ENCODE measurements at places on chromosomes 6 and 20.
A peak's percentile ranks its signal among the peaks of the same experiment; 100 is the strongest.

GRCh38 chr20:19889011-19889953, 127.9 kb upstream of the NAA20 start:
- DNase-seq = no peak

DNA sequence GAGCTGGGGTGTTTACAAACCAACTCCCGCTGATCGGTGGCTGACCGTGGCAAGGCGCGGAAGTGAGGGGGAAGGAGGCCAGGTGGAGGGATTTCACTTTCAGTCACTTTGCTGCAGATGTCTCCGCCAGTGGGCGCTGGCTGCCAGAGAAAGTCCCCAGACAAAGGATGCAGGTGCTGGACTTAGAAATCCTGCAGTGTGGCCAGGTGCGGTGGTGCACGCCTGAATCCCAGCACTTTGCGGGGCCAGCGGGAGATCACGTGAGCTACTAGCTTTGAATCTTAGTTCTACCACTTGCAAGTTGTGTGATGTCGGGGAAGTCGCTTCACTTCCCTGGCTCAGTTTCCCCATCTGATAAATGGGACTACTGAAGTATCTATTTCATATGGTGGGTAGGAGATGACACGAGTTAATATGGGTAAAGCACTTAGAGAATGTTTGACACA, 180.4 kb downstream of the ZNF217 start:
- DNase-seq = peak; percentile 21

DNA sequence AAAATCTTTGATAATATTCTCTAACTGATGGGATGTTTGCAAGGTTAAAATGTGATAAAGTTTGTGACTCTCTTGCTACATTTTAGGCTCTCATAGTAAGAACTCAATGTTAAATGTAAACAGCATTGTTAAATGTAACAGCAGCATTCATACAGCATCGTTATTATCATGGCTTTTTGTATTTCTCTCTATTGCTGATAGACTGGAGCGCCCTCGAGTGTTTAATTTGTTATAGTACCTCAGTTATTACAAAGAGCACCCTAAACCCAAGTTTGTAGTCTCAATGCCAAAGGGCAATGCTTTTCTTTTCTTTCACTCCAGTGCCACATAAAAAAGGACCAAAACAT, 14.9 kb upstream of the TTPAL start:
- DNase-seq = no peak

DNA sequence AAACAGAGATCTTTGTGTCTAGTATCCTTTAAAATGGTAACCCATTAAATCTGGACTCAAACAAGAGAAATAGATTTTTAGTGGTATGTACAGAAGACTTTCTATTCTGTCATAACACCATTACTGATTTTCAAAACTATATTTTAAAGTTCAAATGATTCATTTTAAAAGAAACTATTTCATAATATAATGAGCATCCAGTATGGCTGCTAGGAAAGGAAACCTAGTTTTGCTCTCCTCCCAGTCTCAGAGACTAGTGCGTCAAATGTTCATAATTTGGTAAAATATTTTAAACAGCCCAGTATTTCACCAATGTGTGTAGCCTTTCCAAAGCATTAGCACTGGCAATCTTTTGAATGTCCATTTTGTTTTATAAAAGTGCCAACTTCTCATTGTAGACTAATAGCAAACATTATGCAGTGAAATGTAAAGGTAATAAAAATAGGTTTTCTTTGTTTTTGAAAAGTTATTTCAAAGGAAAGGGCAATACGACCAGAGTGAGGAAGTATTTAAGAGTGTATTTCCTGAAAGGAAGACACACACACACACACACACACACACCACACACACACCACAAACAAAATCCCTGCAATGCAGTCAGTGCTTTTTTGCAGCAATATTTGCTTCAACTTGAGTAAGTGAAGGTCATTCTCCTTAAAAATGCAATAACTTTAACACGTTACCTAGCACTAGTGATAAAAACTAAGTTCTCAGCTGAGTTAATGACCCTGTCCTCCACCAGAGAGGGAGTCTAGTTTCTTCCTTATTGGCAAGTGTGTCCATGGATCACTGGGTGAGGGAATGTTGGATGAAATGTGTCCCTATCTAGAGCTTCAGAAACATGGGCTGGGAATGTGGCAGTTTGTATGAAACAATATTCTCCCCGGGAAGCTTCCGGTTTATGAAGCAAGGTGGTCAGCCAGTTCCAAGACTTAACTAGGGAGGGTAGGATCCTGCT, 4.6 kb downstream of the PPP1R3G start:
- no peak for DNase-seq

DNA sequence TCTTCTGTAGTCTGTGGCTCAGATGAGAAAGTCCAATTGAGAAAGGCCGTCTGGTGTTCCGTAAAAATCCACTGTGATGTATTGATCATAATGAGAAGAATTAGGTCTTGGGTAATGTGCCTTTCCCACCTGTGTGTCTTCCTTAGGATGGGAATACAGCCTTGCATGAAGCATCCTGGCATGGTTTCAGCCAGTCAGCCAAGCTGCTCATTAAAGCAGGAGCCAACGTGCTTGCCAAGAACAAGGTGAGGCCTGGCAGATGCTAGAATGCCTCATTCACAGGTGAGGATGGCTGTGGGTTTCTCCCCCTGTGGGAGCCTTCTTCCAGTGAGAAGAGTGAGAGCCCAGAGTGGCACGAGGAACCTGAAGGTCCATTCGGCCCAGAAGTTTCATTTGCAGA, 32.7 kb downstream of the LYRM2 start:
- no peak for DNase-seq

DNA sequence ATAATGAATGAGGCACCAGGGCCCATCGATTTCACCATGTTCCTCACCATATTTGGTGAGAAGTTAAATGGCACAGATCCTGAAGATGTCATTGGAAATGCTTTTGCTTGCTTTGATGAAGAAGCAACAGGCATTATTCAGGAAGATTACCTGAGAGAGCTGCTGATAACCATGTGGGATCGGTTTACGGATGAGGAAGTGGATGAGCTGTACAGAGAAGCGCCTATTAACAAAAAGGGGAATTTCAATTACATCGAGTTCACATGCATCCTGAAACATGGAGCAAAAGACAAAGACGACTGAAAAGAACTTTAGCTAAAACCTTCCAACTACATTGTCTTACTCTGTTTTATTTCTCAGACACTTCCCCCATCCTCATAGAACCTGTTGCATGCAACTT, 21.6 kb upstream of the ZBTB22 start:
- DNase-seq = no peak

- no peak for DNase-seq
Measured at GRCh38 chr6:25971187-25971821, 8.7 kb downstream of the TRIM38 start.

- DNase-seq = no peak
Measured at GRCh38 chr20:10449270-10449669, 14.2 kb downstream of the SLX4IP start.

DNA sequence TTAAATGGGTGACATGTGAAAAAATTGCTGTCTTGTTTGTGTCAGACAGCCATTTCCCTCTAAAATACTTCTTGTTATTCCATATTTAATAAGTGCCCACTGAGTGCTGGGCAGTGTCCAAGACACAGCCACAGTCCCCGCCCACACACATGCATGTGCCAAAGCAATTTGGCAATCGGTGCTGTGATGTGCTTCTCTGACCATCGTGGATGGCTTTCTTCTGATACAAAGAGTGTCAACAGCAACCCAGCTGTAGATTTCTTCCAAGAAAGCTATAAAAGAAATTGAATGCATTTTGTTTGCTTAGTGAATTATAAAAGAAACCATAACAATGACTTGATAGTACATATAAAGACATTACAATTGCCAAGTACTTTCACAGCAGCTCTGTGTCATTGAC, 140.5 kb upstream of the ATXN1 start:
- DNase-seq = no peak

- DNase-seq = no peak
Measured at GRCh38 chr6:118953391-118953790, 18.4 kb upstream of the MCM9 start.

DNA sequence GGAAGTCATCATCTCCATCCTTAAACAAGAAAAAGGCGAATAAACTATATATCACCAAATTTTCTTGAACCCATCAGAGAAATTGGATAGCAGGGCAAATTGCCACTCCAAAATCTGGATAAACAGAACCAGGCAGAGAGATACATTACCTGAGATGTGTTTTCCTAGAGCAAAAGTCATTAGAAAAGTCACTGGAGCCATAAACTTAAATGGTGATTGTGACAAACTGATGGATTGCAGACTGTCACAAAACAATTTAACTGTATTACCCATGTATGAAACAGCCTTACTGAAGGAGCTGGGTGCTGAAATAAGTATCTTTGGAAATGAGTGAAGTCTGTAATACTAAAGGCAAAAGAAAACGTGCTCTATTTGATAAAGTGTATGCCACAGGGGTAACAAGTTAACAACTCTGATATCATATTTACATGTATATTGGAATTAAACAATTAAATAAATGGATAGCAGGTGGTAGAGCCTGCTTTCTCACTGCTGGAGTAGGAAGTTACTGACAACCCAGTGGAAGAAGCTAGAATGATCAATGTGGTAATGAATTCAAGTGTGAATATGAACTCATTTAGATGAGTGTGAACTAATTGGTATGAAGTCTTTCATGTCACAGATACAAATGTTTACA, 186.9 kb downstream of the LMBRD1 start:
- DNase-seq = no peak

GRCh38 chr20:36997121-36997520, 45.6 kb upstream of the SAMHD1 start:
- no peak for DNase-seq

DNA sequence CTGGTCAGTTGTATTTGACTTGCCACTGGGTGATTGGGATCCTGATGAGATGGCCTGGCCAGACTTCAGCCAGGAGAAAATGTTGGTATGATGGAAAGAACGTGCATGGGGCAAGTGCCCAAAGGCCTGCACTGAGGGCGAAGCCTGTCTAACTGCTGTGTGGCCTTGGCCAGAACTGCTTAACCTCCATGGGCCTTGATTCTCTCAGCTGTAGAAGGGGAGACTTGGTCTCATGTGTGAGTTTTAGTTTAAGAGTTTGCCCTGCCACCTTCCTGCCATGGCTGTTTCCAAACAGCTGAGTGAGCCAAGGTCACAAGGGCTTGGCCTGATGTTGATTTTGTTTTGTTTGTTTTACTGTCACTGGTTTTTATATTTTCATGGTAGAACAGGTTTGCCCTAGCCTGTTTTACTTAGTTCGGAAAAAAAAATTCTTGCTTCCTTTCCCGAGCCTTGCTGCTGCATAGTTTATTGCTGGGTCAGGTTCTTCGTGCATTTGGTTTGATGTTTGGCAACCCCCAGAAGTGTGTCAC, 35.3 kb downstream of the DSTN start:
- no peak for DNase-seq

- no peak for DNase-seq
Measured at GRCh38 chr20:60558486-60558885, 600.3 kb downstream of the CDH26 start.

DNA sequence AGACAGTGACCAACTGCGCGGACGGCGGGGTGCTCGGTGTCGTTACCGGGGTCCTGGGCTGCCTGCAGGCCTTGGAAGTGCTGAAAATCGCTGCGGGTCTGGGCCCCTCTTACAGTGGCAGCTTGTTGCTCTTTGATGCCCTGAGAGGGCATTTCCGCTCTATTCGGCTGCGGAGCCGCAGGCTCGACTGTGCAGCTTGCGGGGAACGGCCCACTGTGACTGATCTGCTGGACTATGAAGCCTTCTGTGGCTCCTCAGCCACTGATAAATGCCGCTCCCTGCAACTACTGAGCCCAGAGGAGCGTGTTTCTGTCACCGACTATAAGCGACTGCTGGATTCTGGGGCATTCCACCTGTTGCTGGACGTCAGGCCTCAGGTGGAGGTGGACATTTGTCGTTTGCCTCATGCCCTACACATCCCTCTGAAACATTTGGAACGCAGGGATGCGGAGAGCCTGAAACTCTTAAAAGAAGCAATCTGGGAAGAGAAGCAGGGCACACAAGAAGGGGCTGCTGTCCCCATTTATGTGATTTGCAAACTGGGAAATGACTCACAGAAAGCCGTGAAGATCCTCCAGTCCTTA, 1.0 kb downstream of the MOCS3 start:
- DNase-seq = no peak

GRCh38 chr20:20368418-20369249, 730 bp downstream of the INSM1 start:
- DNase-seq = no peak

GRCh38 chr20:38640521-38640920, 38.9 kb downstream of the ARHGAP40 start:
- DNase-seq = no peak

- DNase-seq = no peak
Measured at GRCh38 chr6:152482289-152482688, 154.9 kb downstream of the SYNE1 start.

DNA sequence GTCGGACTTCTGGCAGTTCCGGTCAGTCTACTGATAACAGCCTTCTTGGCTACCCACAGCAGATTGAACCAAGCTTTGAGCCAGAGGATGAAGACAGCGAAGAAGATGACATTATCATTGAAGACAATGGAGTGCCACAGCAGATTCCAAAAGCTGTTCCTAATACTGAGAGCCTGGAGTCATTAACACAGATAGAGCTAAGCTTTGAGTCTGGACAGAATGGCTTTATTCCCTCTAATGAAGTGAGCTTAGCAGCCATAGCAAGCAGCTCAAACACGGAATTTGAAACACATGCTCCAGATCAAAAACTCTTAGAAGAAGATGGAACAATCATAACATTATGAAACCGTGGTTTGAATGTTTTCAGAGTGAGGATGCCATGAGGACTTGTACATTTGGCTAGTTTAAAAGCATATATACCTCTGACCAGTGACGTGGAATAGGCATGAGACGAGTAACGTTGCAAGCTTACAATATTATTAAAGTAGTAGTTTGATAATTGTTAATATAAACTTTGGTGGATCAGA, 18.8 kb downstream of the PARD6B start:
- DNase-seq = no peak

- DNase-seq = no peak
Measured at GRCh38 chr6:22828179-22829062, 259.1 kb downstream of the HDGFL1 start.

DNA sequence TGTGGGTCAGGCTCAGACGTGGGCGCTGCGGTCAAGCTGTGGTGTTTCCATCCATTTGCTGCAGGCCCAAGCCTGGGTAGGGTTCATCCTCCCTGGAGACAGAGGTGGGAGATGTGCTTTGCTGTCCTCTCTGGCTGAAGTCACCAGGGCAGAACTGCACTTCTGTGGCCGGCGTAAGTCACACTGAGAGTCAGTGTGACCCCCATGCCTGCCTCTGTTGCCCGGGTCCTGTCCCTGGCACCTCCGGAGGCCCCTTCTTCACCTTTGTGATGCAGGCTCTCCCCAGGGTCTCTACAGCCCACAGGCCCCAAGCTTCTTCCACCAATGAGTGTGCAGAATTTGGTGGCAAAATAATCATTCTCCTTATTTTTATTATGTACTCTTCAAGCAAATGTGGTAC, 53.8 kb upstream of the DACT2 start:
- DNase-seq = no peak
